ENCODE measurements at places on chromosomes 5 and 9.

DNA sequence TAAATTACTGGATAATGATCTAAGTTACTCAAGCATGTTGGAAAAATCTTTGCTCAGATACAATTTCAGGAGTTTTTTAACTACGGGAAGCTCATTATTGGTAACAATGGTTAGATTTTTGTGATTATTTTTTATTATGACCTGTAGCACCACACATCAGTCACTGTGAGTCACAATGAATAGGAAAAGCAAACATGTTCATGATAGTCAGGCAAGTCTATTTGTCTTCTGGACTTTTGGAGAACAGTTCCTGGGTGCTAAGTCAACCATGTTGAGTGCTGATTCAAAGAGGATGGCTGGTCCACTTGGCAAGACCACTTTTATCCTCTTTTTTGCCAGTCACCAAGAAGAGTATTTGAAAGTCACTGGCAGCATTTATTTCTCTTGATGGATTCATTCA, 403.2 kb downstream of the KIF4B start:
- no peak for DNase-seq

DNA sequence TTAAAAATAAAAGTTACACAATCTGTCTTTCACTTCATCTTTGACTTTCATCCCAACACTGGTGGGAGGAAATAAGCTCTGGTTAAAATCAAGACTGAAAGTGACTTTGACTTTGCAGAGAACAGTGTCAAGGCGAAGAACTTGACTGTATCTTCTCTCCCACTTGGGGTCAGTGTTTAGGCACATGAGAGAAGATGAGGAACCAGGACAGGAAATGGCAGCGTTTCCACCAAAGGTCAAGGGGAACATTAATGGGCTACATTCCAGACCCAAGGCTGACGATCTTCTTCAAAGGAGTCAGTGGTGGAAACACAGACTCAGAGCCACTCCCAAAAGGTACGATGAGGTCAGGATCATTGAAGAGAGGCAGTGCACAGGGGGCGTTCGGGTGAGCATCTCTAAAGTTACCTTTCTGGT, 409.5 kb downstream of the ARHGEF28 start:
- no peak for DNase-seq

GRCh38 chr5:16600946-16601345, 15.9 kb downstream of the RETREG1 start:
- no peak for DNase-seq

GRCh38 chr5:107724642-107725041, 53.9 kb upstream of the EFNA5 start:
- no peak for DNase-seq

DNA sequence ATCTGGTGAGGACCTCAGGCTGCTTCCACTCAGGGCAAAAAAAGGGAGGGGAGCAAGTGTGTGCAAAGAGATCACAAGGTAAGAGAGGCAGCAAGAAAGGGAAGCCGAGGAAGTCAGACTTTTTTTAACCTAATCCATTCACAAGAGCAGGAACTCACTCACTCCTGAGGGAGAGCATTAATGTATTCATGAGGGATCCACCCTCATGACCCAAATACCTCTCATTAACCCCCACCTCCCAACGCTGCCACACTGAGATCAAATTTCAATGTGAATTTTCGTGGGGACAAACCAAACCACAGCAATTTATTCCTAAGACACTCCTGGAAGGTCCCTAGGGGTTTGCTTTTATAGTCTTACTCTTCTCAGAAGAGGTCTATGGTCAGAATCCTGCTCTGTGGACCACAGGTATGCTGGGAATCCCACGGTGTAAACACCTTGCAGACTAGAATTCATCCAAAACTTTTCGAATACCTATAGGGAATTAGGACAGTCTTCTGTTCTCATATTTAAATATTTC, 108.7 kb downstream of the HSD17B3 start:
- no peak for DNase-seq

DNA sequence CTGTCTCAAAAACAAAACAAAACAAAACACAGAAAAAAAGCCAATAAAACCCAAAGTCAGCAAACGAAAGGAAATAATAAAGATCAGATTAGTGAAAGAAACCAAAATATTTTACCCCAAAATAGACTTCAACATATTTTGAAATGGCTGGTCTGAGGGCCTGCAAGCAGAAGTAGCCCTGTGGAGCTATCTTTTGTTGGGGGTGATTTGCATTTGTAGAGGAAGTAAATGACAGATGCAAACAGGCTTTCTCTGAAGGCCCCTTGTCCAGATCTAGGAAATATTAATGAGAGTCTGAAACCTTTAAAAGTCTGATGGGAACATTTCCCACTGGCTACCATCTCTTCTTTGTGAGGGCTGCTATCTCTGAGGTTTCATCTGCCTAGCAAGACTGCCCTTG, 74.0 kb downstream of the GCNT4 start:
- DNase-seq = no peak

DNA sequence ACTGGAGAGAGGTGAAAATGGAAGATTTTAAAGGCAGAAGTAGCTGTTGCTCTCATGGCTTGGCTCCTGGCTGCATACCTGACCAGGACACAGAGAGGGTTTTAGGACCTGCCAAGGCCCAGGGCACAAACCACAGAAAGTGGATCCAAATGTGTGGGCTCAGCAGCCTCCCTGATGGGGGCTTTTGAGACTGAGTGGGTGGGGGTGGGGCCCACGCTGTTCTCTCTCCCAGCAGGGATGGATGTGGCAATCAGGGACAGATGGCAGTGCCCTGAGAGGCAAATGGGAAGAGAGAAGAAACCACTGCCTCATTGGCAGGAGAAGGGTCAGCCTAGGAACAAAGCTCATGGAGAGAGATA, 34.9 kb upstream of the TIFAB start:
- no peak for DNase-seq

DNA sequence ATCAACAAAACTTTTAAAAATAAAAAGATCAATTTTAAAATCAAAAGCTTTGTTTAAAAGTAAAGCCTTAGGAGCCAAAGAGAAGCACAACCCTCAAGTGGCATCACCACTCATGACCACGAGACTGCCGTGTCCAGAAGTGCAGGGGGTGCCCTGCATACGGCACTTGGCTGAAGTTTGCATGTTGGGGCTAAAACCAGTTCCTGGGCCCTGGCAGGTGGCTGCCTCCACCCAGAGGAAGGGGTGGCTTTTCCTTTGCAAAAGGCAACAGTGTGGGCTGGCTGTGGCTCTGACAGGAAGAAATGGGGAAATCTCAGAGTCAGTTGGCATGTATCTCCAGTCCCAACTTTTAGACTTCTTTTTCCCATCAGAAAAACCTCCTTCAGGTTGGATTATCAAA, 15.3 kb downstream of the TRMO start:
- no peak for DNase-seq

DNA sequence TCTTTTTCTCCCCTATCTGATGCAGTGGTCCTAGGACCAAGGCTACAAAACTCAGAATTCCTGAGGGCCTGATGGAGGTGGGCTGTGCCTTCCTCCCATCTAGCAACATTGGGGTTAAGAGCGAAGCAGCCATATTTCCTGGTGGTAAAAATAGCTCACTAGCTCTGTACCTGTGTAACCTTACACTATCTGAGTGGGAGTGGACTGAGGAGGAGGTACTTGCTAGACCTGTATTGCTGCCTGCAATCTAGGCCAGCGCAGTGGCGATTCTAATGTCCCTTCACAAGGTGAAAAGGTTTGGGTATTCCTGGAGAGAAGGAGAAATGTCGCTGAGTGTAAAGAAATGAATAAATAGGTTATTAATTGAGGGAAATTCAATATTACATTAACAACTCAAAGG, 80.2 kb upstream of the LIFR start:
- no peak for DNase-seq

DNA sequence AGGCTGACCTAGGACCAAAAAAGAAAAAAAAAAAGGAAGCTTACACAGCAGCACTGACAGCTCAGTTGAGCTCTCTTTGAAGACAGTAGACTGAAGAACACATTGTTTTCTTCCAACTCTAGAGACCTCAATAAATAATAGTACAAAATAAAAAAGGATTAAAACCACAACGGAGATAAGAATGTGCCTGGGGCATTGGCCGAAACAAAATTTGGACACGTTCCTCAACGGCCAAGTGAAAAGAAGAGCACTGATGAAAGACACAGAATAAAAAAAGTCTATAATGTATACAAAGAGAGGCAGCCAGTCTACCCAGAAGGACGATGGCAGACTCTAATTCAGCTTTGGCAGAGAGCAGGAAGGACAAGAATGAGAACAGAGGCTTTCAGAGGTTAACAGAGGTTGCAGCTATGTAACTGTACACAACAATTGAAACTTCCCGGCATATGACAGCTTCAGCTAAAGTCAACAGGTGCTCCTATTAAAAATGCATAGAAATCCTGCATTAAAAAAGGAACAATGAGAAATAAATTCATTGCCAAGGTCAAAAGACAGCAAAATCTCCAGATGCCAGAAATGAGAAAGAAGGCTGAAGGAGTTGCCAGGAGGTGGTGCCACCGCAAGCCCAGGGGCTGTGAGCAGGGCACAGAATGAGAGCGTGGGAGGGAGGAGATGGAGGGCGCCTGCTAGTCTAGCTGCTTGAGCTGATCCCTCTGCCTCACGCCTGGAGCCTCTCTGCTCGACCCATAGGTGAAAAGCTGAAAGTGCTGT, 113.9 kb downstream of the DCP2 start:
- DNase-seq = no peak

DNA sequence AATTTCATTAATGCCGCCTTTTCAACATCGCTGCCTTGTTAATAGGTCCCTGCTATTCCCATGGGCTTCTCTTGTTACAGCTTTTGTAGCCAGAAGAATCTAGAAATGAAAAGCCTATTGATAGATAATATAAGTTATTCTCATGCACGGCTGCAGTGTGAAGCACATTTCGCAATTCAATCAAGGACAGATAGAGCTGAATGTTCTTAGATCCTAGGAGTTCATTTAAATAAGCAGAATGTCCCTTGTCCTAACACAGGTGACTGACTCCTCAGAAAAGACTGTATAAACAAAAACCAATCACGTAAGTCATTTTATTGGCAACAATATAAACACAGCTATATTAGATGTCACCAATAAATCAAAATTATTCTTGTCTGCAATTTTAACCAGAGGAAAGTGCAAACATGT, 9.4 kb downstream of the GLIS3 start:
- no peak for DNase-seq

- DNase-seq = no peak
Measured at GRCh38 chr9:110579034-110579861, at the start of gene SVEP1. TSS of gene SVEP1 (minus strand) at chr9:110579741. CDS start at chr9:110579543, 198 bp downstream.

DNA sequence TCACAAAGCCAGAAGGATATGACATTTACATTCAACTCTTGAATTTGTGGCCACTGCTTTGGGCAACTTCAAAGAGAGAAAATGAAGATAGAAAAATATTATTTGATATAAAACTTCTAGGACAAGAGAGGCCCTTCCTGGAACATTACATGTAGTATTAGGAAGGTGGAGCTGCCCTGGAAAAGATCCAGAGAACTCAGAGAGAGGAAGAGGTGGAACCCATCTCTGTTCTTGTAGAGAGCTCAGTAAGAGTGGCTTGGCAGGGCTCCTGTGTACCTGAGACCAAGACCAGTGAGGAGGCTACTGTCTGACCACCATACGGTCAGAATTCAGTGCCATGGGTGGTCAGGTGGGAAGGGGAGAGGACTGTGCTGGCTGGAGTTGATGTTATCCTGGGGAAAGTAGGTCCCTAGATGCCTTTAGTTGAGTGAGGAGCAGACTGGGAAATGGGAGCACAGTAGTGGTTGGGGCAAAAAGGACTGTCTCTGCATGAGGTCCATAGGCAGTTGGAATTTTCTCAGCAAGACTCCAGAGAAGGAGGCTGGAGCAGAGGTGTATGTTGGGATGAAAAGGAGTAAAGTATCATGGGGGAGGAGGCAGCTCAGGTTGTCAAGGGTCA, 7.6 kb downstream of the TGFBI start:
- no peak for DNase-seq

DNA sequence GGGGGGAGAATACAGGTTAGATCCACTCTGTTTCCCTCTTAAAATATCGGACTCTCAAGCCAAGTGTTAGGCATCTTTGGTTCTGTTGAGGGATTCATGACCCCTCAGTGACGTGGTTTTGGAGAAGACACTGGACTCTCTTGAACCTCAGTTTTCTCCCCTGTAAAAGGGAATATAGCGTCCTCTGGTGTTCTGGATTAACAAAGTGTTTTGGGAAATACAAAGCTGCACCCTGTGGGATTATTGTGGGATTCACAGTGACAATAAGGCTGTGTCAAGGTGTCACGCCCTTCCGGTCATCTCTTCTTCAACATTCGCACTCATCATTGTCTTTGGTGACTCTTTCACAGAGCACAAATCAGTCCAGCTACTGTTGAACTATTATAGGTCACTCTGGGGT, 139.0 kb downstream of the IRX1 start:
- no peak for DNase-seq

DNA sequence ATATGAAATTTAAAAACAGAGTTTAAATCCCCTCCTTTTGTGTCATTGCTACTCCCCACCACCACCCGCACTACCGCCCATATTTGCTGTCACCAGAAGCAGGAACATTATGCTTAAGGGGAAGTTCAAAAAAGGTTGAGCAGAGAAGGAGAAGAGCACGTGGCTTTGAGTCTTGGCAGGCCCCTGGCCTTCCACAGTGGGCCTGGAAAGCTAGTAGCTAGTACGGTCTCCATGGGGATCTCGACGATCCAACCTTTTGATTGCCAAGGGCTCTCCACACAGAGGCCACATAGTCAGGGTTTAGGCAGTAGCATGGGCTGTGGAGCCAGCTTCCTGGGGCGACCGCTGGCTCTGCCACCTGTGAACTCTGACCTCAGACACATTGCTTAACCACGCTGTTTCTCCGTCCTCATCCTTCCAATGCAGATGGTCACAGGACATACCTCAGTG, 90.1 kb downstream of the GOLPH3 start:
- DNase-seq = no peak

DNA sequence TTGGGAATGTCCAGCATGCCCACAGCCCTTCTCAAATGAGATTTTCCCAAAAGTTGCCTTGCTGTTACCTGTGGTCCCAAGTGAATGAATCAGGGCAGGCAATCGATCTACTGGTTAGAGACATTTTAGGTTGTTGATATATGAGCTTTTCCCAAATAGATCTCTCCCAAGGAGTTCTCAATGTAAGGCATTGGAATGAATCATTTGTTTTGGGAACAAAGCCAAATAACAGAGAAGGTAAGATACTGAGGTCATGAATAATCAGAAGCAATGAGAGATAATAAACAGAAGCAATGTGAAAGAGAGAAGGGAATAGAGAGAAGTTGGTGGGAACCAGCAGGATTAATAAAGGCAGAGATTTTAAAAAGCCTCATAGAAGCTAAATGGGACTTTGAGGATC, 93.6 kb upstream of the FER start:
- no peak for DNase-seq

GRCh38 chr5:74146796-74147195, 493.7 kb downstream of the ENC1 start:
- no peak for DNase-seq

Data from GM04503 (cell line).